Fibroblast of mammary gland (primary cell): ENCODE measurements at places on chromosomes 3 and 15.

GRCh38 chr3:28576614-28577200 lies 228.1 kb upstream of the AZI2 start:
- no peak for DNase-seq

- DNase-seq = no peak
These were observed 1.6 kb upstream of the GBE1 start for GRCh38 chr3:81763001-81763400.

- no peak for DNase-seq
These were observed 19.7 kb downstream of the PTPRG start for GRCh38 chr3:61580982-61581643.

DNA sequence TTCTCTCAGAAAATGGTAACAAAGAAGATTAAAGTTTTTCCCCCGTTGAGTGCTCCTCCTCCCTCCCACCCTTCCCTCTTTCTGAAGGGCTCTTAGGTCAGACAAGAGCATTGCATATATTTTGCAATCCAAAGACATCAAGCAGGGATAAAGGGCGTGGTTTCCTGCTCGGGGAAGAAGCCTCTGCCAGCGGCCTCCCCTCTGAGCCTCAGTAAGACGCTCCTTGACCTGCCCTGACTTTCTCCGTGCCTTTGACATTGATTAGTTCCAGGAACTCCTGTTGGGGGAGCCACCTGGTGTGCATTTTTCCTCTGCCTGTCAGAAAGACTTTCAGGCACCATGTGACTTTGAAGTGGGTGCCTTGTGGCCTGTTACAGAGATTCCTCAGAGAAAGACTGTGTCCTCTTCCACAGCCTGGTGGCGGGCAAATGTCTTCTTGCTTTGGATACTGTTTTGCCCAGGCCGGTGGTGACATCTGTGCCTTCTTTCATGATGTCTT lies 87.2 kb upstream of the TBL1XR1 start:
- peak; percentile 71 for DNase-seq

DNA sequence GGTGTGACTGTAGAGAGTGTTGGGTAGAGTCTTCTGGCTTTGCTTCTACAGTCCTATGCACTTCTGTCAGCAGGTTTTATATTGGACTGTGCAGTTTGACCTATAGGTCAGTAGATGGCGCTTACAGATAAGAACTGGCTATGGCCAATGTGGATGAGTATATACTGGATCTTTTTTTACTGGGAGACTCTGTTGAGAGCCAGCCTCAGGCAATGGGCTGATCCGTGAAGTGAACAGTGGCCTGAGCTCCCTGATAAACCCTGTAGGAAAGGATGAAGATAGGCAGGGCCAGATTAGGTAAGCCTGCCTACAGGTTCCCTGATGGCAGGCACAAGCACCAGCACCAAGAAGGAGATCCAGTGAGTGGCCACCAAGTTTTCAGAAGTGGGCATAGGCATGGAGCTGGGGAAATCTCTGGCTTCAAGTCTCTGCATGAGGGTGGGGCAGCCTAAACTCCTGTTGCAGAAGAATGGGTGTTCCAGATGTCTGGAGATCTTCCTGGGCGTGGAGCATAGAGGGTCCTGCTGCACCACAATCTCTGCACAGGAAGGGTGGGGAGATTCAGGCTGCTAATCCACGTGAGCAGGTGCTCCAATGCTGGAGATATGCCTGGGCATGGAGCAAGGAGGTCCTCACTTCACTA lies 326.0 kb upstream of the SGO1 start:
- peak; percentile 75 for DNase-seq
